SW 1271 (cell line): ENCODE measurements at places on chromosomes 7 and 10.

GRCh38 chr10:80571352-80571751 lies 33.6 kb downstream of the SH2D4B start:
- DNase-seq: no peak

GRCh38 chr7:15291699-15292098 lies 270.1 kb downstream of the AGMO start:
- no peak for DNase-seq

- DNase-seq: no peak
Measured at GRCh38 chr7:112137141-112138101, 68.8 kb downstream of the DOCK4 start.

DNA sequence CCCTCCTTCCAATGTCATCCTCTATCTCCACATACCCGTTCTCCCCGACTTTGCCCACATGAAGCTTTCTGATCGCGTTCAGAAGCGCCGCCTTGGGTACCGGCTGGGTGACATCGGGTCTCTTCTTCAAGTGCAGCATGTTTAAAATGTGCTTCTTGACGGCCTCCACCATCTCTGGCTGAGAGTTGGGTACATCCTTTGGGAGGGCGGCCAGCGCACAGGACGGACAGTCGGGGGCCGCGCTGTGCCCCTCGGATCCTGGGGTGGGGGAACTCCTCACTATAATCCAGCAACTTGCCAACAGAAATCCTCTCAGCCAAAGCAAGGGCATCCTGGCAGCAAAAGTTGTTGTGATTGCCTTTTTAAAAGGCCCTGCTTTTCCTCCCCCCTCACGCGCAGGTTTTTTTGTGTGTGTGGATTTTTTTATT lies 2.8 kb downstream of the INHBA start:
- no peak for DNase-seq

GRCh38 chr10:61857746-61858145 lies 43.8 kb upstream of the ARID5B start:
- no peak for DNase-seq

DNA sequence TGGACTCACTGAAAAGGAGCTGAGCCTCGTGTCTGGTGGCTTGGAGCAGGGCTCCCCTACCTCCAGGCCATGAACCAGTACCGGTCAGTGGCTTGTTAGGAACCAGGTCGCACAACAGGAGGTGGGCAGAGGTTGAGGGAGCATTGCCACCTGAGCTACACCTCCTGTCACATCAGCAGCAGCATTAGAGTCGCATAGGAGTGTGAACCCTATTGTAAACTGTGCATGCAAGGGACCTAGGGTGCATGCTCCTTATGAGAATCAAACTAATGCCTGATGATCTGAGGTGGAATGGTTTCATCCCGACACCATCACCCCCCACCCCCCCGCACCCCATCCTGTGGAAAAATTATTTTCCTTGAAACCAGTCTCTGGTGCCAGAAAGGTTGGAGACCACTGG lies 50.4 kb downstream of the TSPAN15 start:
- no peak for DNase-seq

DNA sequence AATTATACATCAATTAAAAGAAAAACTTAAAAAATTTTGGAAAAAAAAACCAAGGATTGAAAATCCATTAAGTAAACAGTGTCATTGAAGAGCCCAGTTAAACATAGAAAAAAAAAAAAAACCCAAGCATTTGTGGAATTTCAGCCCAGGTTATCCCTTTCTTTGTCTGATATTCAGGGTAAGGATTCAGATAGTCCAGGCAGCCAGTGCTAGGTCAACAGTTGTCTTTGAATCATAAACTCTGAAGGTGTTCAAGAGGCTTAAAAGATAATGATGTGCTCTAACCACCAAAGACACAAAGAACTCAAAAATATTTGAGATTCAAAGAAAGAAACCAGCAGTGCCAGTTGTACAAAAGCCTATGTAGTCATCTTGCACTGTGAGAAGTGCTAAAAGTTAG lies 270.3 kb upstream of the DKK1 start:
- no peak for DNase-seq

DNA sequence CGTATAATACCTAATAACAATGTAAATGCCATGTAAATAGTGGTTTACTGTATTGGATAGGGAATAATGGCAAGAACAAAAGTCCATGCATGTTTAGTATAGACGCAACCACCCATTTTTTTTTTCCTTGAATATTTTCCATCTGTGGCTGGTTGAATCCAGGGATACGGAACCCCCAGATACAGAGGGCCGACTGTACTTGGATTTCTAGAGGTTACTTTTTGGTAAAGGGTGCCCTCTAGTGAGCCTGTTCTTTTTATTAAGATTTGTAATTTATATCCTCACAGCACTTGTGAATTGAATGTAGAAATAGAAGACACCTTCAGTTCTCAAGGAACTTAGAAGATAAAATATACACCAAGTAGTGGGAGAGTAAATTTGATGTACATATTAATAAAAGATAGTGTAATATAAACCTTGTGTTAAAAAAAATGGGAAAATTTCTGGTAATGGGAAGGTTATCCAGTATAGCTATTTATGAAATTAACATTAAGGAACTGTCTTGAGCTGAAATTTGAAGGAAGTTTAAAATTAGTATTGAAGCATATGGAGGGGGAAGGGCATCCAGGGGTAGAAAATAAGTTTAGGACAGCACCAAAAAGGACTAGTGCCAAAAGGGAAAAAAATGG lies 32.0 kb downstream of the EXOC6 start:
- peak; percentile 47 for DNase-seq

DNA sequence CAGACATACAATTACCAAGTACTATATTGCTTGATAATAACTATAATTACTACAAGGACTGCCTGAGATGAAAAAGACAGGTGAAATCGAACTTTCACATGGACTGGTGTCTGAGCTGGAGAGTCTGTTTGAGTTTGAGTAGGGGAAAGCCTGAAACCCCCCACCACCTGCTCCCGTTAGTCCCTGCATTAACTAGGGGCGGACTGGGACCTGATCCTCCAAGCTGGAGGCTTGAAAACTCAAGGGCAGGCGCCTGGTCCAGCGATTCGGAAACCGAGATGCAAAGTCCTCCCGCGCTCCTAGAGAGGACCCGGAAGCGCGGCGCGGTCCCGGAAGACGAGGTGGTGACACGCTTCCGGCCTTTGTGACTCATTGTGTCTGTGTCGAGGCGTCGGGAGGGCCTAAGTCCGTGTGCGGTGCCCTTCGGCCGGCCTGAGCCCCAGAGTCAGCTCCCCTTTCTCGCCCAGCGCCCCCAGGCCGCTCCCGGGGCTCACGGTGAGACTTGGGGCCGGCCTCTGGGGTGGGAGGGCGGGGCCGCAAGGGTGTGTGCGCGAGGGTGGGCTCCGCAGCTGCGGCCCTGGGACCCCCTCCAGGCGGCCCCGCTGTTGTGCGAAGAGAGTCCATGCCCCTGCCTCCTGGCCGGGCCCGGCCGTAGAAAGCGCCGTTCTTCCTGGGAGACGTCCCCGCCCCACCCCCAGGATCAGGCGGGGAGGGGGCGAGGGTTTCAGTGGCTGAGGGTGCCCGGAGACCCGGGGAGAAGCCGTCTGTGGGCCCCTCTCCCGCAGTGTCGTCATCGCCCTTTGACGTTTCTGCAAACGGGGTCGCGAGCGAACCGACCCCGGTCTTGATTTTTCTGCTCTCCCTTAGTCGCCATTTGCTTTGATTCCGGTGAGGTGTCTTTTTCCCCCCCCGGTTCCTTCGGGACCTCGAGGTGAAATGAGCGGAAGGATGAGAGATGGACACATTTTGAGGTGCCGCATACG lies at the start of gene ZKSCAN1:
TSS of gene ZKSCAN1 (plus strand) at position 365 of the 983 bp plus-strand sequence. CDS start 7,911 bp downstream, outside the sequence.
- peak; percentile 78 for DNase-seq

GRCh38 chr10:575402-576129 lies 113.9 kb downstream of the DIP2C start:
- DNase-seq: no peak

GRCh38 chr10:51170518-51171245 lies 96.4 kb downstream of the PRKG1 start:
- DNase-seq: no peak

- DNase-seq: no peak
Measured at GRCh38 chr10:122495406-122496340, 34.3 kb downstream of the HTRA1 start.

GRCh38 chr10:11227103-11227502 lies 209.4 kb downstream of the CELF2 start:
- DNase-seq: no peak

DNA sequence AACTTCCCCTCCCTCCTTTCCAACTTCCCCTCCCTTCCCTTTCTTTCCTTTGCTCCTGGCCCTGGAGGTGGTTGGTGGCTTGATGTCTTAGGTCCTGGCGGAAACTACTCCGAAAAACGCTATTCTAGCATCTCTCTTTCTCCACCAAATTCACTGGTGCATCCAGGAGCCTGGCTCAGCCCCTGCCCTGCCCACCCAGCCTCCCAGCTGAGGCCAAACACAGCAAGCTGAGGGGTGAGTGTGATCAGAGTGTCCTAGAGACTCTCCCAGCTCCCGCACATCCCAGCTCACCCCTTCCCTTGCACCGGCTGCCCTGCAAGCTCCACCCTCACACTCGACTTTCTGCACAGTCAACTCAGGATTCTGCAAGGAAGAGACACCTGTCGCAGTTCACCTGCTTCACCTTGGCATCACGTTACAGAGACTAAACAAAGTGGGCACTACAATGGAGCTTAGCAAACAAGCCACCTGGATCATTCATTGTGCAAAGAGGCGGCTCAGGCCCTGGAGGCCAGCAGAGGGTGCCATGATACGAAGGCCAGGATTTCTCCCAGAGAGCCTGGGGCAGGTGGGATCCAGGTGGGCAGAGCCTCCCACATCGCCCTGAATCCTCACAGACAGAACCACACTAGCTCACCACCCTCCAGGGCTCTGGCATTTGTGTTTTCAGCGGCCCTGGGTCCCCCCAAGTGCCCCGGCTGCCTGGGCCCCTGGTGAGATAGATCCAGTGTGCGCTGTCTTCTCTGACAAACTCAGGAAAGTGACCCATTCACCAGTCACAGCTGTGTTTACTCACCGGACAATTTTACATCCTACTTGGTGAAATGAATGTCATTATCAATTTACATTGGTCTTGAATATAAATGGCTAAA lies 169.6 kb downstream of the TCERG1L start:
- DNase-seq: no peak

DNA sequence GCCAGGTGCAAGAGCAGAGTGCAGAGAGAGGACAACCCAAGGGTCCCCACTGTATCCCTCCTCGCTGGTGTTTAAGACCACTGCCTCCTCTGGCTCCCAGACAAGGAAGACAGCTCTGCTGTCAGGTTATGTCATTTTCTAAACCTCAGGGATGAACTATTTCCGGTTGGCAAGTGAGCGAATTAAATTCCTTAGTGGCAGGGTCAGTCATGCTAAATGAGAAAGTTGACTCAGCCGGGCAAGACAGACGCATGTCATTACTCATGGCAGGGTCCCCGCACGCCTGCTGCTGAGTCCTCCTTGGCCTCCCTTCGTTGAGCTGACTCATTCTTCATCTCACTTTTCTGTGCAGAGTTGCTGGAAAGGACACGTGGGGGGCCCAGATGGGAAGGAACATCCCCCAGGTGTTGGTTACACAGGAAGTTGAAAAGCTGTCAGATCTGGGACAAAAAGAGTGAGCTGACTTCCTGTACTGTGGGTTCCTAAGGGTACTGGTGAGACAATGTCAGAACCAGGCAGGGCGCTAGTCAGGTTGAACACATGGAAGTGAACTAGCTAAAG lies 47.1 kb upstream of the UCN3 start:
- peak; percentile 16 for DNase-seq

DNA sequence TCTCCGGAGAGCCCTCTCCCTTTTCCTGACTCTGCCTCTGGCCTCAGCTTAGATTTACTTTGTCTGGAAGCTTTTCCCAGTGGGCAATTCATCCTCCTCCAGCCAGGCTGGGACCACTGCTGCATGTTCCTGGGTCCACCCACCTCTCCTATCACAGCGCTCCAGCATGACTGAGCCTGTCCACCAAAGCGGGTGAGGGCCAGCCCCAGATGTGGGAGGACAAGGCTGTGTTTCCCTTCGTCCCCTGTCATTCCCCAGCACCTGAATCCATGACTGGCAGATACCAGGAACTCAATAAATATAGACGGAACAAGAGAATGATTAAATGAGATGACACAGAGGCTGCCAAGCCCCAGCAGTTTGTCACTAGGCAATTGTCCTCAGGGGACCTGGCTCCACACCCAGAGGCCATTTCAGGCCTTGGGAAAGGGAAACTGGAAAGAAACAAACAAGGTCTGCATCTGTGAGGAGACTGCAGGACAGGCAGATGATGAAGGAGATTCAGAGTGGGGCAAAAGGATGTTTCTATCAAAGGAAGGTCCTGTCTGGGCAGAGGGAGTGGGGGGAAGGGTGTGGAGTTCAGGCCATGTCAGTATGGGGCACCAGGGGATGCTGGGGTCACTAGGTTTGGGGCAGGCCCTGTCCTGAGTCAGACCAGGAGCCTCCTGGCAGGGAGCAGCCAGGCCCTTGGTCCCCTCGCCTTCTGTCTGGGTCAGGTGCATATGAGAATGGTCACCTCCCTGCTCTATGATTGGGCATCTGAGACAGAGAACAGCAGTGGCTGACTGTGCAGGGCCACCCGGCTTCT lies 576.4 kb downstream of the GRID1 start:
- DNase-seq: no peak

GRCh38 chr10:28393956-28394568 lies 91.2 kb upstream of the MPP7 start:
- peak; percentile 88 for DNase-seq

DNA sequence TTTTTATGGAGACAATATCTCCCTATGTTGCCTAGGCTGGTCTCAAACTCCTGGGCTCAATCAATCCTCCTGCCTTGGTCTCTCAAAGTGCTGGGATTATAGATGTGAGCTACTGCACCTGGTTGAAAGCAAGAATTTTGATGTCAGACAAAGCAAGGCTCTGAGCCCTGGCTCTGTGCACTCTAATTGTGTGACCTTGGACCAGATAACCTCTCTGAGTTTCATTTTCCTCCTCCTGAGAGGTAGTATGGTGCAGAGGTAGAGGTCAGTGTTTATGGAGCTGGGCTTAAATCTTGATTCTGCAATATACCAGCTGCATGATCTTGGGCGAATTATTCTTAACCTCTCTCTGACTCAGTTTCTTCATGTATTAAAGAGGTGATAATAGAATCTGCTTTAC lies 31.4 kb upstream of the SLC26A3 start:
- no peak for DNase-seq

- no peak for DNase-seq
Measured at GRCh38 chr7:149727053-149727898, 46.1 kb downstream of the ZNF467 start.

DNA sequence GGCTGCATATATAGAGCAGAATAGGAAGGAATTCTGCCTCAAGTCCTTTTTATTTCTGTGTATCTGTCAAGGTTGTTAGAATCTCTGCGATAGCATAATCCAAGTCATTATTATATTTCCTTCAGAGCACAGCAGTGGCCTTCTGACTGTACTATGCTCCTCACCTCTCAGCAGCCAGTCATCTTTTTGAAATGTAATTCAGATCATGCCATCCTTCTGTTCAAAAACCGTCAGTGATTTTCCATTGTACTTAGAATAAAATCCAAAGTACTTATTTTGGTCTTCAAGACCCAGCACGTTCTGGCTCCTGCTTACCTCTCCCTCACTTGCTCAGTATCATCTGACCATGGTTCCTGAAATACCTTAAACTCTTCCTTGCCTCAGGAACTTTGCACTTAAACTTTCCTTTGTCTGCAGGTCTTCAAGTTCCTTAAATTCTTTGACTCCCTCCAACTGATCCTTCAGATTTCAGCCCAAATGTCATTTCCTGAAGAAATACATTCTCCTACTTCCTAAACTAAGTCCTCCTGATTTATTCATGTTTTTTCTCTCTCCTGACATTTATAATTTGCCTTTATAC lies 112.4 kb downstream of the ST7 start:
- DNase-seq: no peak
